ENCODE measurements at places on chromosomes 11 and 22.

DNA sequence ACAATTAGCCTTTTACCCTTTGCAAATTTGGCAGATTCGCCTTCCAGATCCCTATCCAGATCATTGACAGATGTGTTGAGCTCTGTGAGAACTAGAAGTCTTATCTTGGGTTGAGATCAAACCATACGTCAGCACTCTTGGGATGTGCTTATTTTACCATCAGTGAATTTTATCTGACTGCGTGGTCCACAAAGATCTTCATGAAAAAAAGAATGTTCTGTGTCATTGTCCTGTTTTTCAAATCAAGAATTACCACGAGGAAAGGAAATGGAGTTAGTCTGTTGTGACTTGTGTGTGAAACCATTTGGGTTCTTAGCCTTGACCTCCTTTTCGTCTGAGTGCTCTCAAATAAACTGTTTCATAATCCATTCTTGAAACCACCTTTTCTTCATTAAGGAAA is 86.2 kb upstream of the SORL1-AS1 start:
- no peak for DNase-seq

DNA sequence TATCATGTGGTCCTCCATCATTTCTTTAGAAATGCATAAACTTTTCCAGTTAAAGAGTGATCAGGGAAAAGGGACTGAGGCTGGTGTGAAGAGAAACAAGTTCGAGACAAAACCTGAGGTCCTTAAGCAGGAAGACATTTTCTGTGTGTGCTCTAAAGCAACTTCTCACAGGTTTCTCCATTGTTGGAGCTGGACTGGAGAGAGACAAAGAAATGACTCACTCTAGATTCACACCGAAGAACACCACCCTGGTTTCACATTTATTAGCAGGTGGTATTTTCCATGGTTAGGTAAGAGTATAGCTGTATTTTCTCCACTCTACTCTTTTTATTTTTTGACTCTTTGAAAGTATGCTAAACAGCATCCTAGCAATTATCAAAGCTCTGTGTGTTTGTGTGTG is 736.4 kb downstream of the KCNA4 start:
- DNase-seq = peak; percentile 26

DNA sequence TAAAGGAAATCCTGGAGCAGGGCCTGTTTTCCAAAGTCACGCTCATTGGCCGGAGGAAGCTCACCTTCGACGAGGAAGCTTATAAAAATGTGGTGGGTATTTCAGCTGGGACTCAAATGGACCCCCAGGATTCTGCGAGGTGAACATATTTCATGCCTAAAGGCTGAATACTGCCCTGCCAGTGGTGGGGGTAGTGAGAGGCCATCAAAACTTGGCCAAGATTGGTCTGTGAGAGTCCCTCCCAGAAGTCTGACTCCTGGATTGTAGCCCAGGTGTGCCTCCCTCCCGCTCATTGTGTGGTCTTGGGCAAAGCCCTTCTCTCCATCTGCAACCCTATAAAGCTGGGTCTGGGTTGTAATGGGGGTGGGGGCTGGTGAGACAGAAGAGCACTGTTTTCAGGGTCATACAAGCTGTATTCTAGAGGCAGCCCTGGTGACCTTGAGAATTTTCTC is 853 bp downstream of the HTATIP2 start:
- DNase-seq = no peak

GRCh38 chr22:21444701-21445436 is 22.3 kb upstream of the TMEM191C start:
- no peak for DNase-seq

DNA sequence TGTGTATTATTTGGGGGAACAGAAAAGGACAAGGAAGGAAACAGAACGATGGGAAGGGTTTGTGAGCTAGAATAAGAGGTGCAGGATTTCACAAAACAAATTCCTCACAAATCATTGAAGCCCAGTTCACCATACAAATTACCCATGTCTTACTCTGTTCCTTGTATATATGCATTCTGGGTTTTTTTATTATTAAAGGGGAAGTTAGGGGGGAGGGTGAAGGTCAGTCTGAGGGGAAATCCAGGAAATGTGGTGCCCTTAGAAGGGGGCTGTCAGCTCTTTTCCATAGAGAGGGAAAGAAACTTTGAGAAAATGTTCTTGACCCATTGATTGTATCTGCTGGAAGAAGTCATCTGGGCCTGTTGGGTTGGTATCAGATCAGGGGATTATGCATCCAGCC is 90.8 kb downstream of the RNF169 start:
- DNase-seq = no peak

DNA sequence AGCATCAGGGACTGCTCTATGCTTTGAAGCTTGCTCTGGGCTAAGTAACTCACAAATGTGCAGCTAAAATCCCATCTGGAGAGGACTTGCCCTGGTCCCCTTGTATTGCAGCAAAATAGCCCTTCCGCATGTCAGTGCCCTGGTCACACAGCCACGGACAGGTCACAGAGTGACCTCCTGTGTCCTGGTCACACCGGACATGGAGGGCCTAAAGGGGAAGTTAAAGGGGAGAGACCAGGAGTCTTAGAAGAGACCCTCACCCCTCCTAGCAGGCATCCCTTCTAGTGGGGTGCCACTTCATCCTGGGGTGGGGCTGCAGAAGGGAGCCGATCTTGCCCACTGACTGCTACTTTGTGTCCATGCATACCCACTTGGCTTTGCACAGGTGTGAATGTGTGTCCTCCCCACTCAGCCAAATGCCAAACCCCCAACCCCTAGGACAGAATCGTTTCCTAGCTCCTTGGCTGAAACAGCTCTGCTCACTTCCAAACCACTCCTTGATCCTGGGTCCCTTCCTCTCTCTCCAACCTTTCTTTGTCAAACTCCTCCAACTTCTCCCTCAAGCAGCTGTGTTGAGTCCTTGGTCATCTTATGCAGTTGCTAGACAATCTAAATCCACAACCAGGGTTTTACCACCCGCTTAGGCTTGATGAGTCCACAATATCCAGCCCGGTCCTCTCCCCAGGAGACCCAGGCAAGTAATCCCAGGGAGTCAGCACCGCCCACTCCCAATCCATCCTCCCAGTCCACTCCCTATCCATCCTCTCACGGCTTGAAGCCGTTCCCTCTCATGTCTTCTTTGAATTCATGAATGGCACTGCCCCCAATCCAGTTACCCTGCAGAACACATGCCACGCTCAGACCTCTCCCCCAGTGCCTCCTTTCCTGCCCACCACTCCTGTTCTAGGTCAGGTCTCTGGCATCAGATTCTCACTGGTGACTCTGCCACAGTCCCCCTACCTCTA is 3.3 kb upstream of the FXYD6 start:
- DNase-seq = no peak

- no peak for DNase-seq
Measured at GRCh38 chr11:117869604-117870003, 6.9 kb downstream of the FXYD6 start.

DNA sequence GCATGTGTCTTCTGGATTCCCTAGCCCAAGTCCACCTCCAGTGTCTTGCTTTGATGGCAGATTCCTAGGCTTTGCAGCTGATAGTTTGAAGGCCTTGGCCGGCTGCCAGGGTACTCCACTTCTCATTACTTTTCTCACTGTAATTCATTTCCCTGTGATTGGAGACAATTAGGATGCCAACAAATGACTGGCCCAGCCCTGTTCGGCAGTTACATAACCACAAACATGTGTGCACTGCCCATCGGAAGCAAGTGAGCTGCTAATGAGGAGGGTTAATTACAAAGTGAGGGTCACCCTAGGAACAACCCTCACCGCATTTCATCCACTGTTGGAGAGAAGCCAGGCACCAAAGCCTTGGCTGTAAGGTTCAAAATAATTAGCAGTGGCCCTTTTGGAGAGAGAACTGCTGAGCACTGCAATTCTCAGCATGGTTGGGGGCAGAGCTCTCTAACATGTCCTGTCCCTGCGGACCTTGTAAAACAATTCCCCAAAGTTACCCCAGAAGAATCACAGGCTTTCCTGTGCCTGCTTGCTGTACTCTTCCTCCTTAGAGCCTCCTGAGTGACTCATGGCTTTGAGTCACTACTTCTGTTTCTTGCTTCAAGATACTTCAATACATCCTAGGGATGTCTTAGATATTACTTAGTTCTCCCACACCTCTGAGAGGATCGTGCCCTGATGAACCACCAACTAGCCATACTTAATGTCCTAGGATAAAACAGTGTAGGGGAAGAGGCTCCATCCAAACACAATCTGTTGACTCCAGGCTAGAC is 109.7 kb upstream of the GALNT18 start:
- DNase-seq = peak; percentile 36

DNA sequence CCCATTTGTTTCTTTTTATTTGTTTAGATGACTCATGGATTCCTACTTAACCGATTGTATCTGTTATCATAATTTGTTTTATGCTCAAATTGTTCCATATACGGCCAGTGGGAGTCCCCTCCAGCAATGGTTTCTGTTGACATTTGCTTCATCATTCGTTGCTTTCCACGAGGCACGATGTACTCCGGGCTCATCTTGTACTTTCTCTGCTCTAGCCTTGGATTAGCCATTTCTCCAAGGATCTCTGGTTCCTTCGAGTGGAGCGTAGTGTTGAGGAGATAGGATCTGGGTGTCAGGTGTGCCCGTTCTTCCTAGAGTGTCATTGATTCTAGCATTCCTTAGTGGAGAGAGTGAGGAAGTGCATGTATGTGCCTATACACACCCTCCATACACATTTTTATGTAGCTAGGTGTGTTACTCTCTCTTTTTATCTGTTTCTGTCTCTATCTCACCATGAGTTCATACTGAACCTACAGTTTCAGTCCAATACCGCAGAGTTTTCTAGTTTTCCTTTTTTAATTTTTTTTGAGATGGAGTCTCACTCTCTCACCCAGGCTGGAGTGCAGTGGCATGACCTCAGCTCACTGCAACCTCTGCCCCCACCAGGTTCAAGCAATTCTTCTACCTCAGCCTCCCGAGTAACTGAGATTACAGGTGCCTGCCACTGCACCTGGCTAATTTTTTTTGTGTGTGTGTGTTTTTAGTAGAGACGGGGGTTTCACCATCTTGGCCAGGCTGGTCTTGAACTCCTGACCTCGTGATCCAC is 31.4 kb downstream of the TECTA start:
- no peak for DNase-seq

DNA sequence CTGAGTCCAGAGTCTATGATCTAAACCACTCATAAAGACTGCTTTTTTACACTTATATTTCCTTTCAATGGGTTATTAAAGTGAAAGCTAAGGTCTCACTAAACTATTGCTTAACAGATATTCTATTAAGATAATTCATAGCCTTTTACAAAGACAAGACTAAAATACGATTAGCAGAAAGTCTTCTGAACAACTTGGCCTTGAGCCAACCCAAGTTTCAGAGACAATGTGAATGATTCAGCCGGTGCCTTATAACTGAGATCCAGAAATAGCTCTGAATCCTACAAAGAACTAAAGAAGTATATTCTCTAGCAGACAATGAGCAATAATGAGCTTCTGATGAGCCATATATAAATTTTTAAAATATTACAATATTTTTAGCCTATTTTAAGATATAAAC is 41.5 kb upstream of the CARD18 start:
- no peak for DNase-seq

- DNase-seq = peak; percentile 64
Measured at GRCh38 chr11:119262668-119263351, 54.1 kb downstream of the MCAM start.

- no peak for DNase-seq
Measured at GRCh38 chr11:91397134-91397468, 827.5 kb upstream of the FAT3 start.

Measured in ACHN (cell line).